Activated T-cell treated with anti-CD3 and anti-CD28 coated beads for 1 hour (primary cell): ENCODE measurements at places on chromosomes 1 and 21.
A peak's percentile ranks its signal among the peaks of the same experiment; 100 is the strongest.

- no peak for DNase-seq
Observed at GRCh38 chr1:230910755-230911117, 42.4 kb upstream of the C1orf198 start.

DNA sequence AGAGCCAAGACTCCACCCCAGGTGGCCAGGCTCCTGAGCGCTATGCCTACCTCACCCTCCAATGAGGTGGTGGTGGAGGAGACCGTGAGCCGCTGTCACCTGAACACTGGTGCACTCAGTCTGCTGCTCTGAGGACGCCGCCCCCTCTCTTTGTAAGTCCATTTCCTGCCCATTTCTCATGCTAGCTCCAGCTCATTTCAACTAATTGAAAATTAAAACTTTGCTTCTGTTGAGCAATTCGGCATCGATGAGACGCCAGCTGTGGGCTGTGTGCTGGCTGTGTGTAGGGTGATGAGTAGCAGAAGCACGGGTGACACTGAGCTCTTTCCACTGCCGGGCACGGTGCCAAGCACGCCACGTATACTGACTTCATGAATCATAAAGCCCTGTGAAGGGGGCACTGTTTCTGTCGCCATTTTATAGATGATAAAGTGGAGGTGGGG, 11.2 kb downstream of the TNFRSF1B start:
- peak; percentile 99 for DNase-seq

DNA sequence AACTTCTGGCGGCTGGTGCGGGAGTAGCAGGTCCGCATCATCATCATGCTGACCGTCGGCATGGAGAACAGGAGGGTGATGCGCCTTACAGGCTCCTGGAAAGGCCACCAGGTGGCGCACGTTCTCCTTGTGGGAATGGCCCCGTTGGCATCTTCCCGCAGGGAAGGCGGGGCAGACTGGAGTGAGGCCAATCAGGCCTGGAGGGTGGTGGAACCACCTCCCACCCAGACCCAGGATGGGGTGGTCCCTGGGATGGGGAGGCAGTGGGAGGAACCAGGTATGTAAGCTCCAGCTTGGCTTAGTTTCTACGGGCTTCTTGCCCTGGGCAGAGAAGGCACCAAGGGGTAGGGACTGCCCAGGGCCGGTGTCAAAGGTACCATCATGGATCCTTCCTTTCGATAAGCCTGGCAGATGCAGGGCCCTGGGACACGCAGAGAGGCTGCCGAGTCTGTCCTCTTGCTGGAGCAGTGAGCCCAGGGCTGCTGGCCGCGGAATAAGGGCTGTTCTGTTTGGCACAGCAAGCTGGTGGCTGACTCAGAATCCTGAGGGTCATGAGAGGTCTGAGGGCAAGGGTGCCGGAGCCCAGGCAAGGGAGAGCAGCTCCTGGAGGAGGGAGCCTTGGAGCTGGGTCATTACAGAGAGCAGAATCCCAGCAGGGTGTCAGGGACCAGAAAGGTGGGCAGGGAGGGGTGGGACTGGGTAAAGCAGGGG, 8.7 kb upstream of the LGR6 start:
- DNase-seq = peak; percentile 62

- DNase-seq = no peak
Observed at GRCh38 chr1:155175927-155176371, 2.3 kb downstream of the TRIM46 start.

GRCh38 chr1:167746988-167747655, 25.3 kb downstream of the MPZL1 start:
- DNase-seq = no peak

DNA sequence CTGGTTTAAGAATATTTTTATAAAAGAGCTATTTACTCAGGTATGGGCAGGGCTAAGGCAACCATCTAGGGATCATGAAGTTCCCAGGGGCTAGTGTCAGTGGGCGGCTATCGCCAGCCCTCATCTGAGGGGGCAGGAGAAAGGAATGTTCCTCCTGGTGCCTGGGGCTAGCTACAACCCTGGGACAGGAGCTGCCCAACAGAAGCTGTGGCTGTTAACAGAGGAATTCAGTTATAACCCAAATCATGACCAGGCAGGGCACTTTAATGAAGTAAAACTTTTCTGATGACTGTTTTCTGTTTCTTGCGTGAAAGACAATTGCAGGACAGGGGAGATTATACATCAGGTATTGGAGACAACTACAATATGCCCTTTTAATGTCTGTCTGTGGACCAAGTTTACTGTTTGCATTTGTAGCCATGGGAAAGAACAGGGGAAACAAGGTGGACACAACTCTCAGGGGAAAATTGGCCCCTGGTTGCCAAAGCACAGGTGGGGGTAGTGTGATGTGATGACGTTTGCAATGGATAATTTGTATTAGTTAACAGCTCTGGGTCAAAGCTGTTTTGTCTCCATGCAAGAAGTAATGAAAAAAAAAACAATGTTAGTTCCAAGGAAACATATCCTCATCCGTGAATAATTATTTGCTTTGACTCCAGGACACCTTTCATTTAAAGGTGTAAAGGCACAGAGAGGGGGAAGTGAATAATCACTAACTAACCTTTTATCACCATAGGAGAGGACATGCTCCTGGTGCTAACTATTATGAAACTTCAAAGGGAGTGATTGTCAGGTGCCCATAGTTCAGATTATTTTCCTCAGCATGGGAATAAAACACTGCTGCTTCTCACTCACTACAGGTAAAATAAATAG, 105.2 kb downstream of the TSEN15 start:
- DNase-seq = no peak

DNA sequence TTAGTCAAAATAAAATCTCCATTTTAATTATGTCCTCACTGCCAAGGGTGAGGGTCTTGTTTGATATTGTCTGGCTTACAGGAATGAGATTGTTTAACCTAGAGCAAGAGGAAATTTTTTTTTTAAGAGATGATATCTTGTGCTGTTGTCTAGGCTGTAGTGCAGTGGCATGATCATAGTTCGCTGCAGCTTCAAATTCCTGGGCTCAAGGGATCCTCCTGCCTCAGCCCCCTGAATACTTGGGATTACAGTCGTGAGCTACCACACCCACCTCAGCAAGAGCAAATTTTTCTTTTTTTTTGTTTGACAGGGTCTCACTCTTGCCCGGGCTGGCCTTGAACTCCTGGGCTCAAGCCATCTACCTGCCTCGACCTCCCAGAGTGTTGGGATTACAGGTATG, 84.6 kb downstream of the DISP1 start:
- DNase-seq = no peak

DNA sequence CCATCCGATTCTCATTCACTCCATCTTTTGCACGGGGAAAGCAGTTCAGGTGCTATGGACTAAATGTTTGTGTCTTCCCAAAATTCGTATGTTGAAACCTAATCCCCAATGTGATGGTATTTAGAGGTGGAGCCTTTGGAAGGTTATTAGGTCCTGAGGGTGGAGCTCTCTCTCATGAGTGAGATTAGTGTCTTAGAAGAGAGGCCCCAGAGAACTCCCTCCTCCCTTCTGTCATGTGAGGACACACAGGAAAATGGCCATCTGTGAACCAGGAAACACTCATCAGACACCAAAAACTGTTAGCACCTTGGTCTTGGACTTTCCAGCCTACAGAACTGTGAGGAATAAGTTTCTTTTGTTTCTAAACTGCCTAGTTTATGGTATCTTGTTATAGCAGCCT, 15.8 kb upstream of the CCDC190 start:
- no peak for DNase-seq

- DNase-seq = no peak
Observed at GRCh38 chr1:208600456-208601190, 356.4 kb upstream of the PLXNA2 start.

DNA sequence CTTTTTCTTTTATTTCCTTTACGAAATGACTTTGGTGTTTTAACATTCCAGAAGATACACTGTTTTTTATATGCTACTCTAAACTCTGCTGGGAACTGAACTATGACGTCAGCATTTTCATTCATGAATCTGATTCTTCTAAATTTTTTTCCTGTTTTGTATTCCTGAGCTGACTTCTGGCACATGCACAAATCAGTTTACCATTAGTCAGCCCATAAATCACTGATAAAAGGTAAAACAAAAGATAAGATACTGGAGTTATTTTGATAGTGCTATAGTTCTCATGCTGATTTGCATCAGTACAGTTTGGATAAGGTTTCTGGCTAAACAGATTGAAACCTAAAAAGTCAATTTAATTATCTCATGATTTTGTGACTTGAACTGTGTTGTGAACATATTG, 10.4 kb downstream of the CAMTA1 start:
- no peak for DNase-seq

GRCh38 chr1:189275796-189276195, 1201.9 kb downstream of the BRINP3 start:
- no peak for DNase-seq

GRCh38 chr1:112706505-112707220, at the start of gene RHOC:
Gene RHOC (minus strand): TSS chr1:112707127. CDS start chr1:112703799, 3,328 bp downstream.
- DNase-seq = no peak

GRCh38 chr1:98025858-98026257, 105.0 kb upstream of the DPYD start:
- no peak for DNase-seq

GRCh38 chr1:48217856-48218255, 4.7 kb upstream of the SLC5A9 start:
- DNase-seq = no peak

DNA sequence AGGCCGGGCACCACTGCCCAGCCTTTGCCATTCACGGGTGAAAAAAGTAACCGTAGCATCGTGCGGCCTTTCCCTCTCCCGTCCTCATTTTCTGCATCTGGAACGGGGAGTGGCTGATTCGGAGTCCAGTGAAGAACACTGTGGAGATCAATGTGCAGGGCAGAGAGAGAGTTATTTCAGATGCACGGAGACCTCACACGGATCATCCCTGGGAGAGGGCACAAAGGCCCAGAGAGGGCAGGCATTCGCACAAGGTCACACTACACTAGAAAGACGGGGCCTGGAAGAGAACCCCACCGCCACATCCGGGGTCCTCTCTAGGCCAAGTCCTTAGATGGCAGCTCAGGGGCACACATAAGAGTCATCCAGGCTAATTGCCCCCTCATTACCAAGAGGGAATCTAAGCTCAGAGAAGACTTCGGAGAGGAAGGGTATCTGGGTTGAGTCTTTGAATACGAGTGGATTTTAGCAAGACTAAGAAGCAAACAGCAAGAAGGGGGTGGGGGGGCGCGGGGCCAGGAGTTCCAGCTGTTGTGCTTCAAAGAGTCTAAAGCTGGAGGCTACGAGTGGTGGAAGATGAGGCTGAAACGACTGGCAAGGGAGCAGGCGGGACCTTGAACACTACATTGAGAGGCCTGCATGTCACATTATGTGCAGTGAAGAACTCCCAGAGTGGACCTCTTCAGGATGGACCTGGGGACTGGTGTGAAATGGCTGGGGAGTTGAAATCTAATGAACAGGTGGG, 857 bp downstream of the GPX7 start:
- DNase-seq = no peak

DNA sequence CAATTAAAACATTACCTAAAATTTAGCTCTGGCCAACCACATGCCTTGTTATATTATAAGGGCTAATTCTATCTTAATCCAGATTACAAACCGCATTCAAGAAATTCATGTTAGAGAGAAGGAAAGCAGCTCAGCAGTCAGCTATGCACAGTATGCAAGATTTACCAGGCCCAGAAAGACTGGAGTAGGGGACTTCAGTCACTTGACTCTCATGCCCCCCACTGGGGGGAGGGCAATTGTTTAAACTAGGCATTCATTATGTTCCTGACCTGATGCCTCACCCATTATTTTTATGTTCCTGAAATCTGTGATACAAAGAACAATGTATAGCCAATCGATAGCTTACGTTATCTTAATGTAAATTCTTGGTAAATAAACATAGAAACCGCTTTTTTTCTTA, 96.9 kb downstream of the ZNF644 start:
- no peak for DNase-seq

- no peak for DNase-seq
Observed at GRCh38 chr1:157114183-157115121, 14.8 kb upstream of the ETV3L start.

GRCh38 chr1:185608177-185608576, 126.0 kb upstream of the HMCN1 start:
- no peak for DNase-seq

DNA sequence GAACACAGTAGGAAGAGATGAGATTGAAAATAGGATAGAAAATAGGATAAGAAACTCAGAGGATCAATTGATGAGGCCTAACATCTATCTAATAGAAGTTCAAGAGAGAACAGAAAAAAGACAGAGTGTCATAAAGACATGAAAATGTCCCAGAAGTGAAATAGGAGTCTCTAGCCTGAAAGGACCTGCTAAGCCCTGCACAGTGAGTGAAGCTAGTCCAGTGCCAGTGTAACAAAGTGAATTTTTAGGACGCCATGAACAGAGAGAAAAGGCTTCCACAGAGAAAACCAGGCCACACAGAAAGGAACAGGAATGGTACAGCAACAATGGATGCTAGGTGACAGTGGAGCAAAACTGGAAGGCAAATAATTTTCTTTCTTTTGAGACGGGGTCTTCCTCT, 20.3 kb upstream of the LSS start:
- DNase-seq = no peak

- DNase-seq = peak; percentile 56
Observed at GRCh38 chr1:226939438-226940028, 561 bp upstream of the COQ8A start.

DNA sequence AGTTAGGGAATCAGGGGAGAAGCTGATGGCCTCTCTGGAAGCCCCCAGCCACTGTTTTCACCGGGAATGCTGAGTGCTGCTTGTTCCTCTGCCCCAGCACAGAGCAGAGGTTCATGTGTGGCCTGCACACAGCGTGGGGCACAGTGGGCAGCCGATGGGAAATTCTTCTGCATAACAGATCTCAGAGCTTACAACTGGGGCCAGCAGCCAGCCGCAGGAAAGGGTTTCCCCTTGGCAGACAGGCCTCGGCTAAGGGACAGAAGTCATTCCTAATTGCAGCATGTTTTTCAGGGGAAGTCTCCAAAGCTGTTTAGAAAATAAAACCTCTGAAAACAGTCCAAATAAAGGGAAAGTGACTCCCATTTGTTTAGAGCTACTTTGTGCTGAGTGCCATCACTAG, 22.6 kb downstream of the HMGB4 start:
- no peak for DNase-seq

DNA sequence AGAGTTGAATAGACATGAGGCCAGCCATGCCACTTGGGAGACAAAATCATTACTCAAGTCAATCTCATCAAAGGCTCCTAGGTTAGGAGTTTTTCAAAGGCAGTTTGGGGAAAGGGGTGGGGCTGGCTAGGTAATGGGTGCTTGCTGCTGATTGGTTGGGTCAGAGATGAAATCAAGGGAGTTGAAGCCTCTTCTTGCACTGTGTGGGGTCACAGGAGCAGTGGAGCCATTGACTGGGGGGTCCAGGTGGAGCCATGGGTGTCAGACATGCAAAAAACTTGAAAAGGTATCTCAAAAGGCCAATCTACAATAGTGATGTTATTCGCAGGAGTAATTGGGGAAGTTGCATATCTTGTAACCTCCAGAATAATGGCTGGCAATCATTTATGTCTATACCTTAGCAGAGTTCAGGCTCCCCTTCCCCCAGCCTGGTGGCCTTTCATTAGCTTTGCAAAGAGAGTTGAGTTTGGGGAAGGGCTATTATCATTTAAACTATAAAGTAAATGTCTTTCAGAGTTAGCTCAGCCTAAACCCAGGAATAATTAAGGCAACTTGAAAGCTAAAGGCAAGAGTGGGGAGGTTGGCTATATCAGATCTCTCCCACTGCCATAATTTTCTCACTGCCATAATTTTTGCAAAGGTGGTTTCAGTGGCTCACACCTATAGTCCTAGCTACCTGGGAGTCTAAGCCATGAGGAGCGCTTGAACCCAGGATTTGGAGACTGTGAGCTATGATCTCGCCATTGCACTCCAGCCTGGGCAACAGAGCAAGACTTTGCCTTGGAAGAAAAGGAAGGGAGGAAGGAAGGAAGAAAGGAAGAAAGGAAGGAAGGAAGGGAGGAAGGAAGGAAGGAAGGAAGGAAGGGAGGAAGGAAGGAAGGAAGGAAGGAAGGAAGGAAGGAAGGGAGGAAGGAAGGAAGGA, 7.8 kb upstream of the PINK1 start:
- DNase-seq = no peak

GRCh38 chr1:29354511-29355098, 118.3 kb downstream of the PTPRU start:
- DNase-seq = no peak
